ENCODE measurements at places on chromosomes 2 and 18.

- no peak overlapping the region for H3K4me3 ChIP-seq
- H3K27ac ChIP-seq, result no peak overlapping the region
- no peaks in the 10 kb centered on the region for H3K27me3 ChIP-seq
- no peak for DNase-seq
- no peaks in the 10 kb centered on the region for H3K36me3 ChIP-seq
- no peaks in the 10 kb centered on the region for H3K4me1 ChIP-seq
Measured at GRCh38 chr2:70367722-70368323, 66.0 kb upstream of the FAM136A start.

DNA sequence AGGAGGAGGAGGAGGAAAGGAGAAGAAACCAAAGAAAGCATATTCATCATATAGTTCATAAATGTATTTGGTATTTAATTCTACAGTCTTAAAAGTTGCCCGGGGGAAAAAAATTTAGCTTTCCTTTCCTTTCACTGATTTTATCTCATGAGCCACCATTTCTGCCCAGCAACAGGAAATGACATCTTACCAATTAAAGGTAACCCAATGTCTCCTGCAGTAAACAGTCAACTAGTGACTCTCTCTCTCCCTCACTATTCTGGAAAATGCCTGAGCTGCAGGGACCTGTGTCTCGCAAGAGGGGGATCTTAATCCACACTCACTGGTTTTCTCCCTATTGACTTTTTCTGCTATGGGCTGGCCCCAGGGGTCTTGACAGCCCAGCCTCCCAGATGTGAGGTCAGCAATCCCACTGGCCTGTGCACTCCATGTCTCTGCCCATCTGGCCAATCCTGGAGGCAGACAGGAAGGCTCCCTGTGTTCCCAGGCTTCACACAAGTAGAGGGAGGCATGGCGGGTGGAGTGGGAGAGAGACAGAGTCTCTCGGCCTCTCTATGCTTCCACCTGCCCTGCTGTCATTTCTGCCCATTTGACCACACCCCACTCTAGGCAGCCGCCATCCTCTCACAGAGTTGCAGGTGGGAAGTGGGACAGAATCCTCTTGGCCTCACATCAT is 85.4 kb upstream of the CABLES1 start:
- peaks cover 18% of the 10 kb centered on the region for H3K4me1 ChIP-seq
- peak overlapping the region; percentile 44 for H3K27ac ChIP-seq
- H3K27me3 ChIP-seq, result no peaks in the 10 kb centered on the region
- no peaks in the 10 kb centered on the region for H3K36me3 ChIP-seq
- H3K4me3 ChIP-seq, result peak overlapping the region; percentile 15

GRCh38 chr2:26887151-26887550 is 39.2 kb downstream of the DPYSL5 start:
- no peak for DNase-seq
- H3K4me3 ChIP-seq, result no peak overlapping the region
- H3K4me1 ChIP-seq, result no peaks in the 10 kb centered on the region
- H3K36me3 ChIP-seq, result no peaks in the 10 kb centered on the region
- peaks cover 56% of the 10 kb centered on the region for H3K27me3 ChIP-seq

GRCh38 chr2:46050489-46050888 is 246.7 kb upstream of the EPAS1 start:
- DNase-seq, result no peak
- H3K4me3 ChIP-seq, result no peak overlapping the region
- no peaks in the 10 kb centered on the region for H3K4me1 ChIP-seq
- no peaks in the 10 kb centered on the region for H3K27me3 ChIP-seq

DNA sequence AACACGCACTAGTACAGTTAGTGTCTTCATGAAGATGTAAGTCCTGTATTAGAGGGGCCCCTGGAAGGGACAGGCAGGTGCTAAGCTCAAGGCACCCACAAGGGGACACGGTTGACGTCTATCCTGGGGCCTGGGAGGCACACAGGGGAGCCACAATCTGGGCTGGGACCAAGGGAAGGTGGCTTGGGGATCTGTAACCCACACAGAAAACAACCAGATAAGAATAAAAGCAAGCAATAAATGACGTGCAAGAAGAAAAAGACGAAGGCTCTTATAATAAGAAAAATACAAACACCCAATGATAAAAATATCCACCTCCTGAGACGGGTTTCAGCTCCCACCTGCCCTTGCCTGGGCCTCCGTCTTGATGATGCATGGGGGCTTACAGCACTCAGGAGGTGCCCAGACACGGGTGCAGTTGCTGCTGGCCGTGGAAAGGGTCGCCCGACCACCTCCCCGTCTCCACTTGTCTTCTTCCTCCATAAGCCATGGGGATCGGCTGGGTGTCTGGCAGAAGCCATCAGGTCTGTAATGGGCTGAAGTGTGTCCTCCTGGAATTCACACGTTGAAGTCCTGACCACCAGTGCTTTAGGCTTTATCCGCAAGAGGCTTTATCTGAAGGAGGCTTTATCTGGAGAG is 73.9 kb downstream of the TWIST2 start:
- no peak for DNase-seq
- no peaks in the 10 kb centered on the region for H3K4me1 ChIP-seq
- peaks cover 64% of the 10 kb centered on the region for H3K27me3 ChIP-seq
- H3K27ac ChIP-seq, result no peak overlapping the region

DNA sequence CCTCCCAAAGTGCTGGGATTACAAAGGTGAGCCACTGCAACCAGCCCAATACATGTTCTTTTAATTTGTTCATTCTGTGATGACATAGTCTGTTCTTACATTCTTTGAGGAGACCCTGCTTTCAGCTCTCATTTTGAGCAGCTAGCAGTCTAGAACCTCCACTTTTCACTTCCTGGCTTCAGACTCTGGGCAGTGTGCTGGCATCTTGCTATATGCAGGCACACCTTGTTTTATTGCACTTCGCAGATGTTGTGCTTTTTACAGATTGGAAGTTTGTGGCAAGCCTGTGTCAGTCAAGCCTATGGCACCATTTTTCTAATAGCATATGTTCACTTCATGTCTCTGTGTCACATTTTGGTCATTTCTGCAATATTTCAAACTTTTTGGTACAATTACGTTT is 72.4 kb downstream of the PRKCE start:
- no peaks in the 10 kb centered on the region for H3K27me3 ChIP-seq
- no peak overlapping the region for H3K27ac ChIP-seq
- no peak for DNase-seq
- H3K4me3 ChIP-seq, result no peak overlapping the region
- no peaks in the 10 kb centered on the region for H3K36me3 ChIP-seq

DNA sequence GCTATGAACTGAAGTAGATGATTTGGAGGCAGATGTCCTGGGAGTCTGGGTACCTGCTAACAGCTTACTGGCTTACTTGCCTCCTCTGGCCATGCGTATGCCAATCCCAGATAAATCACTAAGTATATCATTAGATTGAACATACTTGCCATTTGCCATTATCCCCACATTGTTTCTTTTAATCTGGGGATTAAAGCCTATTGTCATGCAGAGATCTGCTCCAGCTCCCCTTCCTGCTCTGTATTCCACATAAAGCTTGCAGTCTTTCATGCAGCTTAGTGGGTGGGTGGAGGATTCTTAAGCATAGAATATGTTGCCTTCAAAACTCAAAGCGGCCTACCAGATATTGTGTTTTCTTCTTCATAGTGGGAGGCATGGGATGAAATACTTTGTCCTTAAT is 311.8 kb upstream of the MMADHC start:
- H3K27ac ChIP-seq, result no peak overlapping the region
- no peaks in the 10 kb centered on the region for H3K4me1 ChIP-seq
- no peak overlapping the region for H3K4me3 ChIP-seq
- no peak for DNase-seq

DNA sequence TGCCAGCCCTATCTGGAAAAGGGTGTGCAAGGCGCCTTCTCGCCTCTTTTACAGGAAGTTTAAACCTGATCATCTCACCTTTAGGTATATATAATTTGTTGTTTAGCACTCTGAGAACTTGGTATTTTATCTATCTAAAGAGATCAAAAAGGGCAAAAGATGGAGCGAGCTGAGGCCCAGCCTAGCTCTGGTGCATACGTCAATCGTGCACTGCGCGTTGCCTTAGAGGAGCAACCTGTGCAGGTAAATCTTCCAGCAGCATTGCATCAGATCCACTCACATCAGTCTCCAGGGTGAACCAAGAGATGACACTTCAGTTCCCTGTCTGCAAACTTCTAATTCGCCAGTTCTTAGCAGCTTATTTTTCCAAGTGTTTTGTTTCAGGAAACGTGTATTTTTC is 15.4 kb downstream of the BCL11A start:
- H3K27me3 ChIP-seq, result peaks cover 68% of the 10 kb centered on the region
- no peaks in the 10 kb centered on the region for H3K36me3 ChIP-seq
- H3K4me3 ChIP-seq, result no peak overlapping the region
- DNase-seq, result no peak
- H3K4me1 ChIP-seq, result no peaks in the 10 kb centered on the region
- H3K27ac ChIP-seq, result no peak overlapping the region

DNA sequence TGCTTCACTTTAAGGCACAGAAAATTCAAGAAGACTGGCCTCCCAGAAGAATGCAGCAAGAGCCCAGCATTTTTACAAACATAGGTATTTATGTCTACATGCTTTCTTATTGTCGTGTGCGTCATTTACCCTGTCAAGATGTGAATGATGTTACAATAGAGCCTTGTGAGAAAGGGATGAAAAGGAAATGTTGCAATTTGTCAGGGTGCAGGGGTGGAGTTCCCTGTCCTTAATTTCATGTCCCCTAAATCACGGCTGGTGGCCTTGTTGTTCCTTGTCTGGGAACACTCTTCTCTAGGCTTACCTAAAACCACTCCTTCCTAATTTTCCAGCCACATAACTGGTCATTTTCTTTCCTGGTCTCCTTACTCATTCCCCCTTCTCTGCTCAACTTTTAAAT is 194.2 kb downstream of the TXNL1 start:
- H3K4me3 ChIP-seq, result no peak overlapping the region
- H3K27me3 ChIP-seq, result no peaks in the 10 kb centered on the region
- DNase-seq, result no peak
- no peaks in the 10 kb centered on the region for H3K4me1 ChIP-seq

GRCh38 chr18:3279201-3280185 is 17.6 kb downstream of the MYL12B start:
- peaks cover 7% of the 10 kb centered on the region for H3K27me3 ChIP-seq
- peaks cover 7% of the 10 kb centered on the region for H3K36me3 ChIP-seq
- peak overlapping the region; percentile 91 for H3K27ac ChIP-seq
- DNase-seq, result no peak
- H3K4me1 ChIP-seq, result peaks cover 13% of the 10 kb centered on the region

DNA sequence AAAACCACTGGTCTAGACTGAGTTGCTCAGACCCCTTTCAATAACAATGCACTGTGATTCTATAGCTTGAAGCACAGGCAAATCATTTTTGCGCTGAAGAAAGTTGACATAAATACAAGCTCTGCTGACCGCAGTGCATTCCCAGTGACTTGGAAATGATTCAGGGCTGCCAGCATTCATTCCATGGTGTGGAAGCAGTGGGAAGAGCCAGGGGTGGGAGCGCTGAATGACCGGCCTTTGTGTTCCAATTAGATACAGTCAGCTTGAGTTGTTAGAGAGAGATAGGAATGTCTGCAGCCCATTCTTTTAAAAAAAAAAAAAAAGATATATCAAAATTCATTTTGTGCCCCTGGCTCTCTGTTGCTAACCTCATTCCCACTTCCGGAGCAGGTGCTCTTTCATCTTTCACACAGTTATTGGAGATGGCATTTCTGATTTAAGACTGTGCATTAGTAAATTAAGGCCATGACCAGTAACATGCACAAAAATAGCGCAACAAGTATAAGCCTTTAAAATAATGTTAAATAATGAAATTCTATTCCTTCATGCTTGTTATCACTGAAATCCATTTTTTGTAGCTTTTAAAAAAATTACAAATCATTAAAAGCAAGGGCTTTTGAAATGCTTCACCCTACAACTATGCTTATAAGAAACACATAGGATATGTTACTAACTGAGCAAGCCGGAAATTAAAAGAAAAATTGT is 59.4 kb upstream of the CTLA4 start:
- H3K36me3 ChIP-seq, result no peaks in the 10 kb centered on the region
- H3K4me1 ChIP-seq, result peaks cover 45% of the 10 kb centered on the region
- H3K27me3 ChIP-seq, result no peaks in the 10 kb centered on the region

- peaks cover 83% of the 10 kb centered on the region for H3K4me1 ChIP-seq
- H3K36me3 ChIP-seq, result no peaks in the 10 kb centered on the region
- DNase-seq, result peak; percentile 51
- H3K27me3 ChIP-seq, result no peaks in the 10 kb centered on the region
- peak overlapping the region; percentile 86 for H3K4me3 ChIP-seq
Measured at GRCh38 chr18:48928787-48929186, 22.0 kb downstream of the SMAD7 start.

DNA sequence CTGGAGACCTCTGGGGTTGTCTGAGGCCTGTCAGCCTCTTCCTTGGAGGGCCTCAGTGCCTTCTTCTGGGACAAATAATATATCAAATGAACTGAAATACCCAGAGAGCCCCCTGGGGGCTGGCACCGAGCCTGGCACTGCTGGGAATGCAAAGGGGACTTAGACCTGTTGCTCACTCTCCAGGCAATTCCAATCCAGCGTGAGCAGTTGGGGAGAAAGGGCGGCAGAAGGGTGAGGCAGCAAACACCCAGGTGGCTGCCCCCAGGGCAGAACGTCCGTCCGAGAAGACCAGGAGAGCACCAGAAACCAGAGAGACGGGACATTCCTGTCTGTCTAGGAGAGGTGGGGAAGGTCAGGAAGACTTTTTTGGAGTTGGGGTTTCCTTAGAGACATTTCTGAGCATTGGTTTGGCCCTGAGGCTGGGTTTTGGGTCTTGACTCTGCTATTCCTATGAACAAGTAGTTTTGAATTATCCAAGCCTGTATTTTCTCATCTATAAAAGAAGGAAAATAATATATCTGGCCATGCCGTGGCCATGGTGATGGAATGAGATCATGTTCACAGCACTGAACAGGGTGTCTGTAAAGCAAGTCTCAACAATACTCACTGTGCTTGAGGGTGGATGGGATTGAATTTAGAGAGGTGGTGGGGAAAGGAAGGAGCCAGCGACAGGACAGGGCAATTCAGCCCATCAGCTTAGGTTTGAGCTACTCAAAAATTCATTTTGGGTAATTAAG is 44.3 kb upstream of the ZBTB7C start:
- H3K4me3 ChIP-seq, result no peak overlapping the region
- peaks cover 28% of the 10 kb centered on the region for H3K4me1 ChIP-seq
- peaks cover 24% of the 10 kb centered on the region for H3K27me3 ChIP-seq
- H3K36me3 ChIP-seq, result no peaks in the 10 kb centered on the region
